ENCODE measurements at places on chromosomes 2 and 18.

DNA sequence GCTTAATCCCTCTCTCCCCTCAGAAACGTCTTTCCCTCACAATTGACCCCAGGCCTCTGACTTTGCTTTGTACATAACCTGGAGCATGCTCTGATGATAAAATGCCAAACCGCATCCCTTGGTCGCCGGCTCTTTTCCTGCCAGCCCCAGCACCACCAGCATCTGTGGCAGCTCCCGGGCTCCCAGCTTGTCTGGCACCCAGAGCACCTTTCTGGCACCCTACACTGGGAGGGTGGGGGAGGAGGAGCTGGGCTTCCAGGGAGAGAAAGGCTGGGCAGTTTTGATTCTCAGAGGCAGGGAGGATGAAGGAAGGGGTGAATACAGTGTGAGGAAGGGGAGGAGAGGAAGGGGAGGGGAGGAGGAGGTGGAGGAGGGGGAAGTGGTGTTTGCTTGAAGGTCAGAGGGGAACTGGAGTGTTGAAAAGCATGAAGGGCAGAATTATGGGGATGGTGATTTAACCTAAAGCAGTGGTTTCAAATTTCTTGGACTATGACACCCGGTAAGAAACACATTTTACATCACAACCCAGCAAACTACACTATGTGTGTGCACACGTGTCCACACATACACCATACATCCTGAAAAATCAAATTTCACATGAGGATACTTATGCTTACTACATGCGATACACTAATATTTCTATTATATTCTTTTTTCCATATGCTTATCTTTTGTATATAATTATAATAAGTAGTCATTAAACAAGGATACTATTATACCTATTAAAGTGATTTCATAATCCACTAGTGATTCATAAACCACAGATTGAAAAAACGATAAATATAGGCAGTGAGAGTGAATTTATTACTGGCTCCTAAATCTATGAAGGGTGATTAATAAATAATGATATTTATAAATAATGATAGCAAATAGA lies 30.0 kb upstream of the IGFBP2 start:
- DNase-seq: no peak

GRCh38 chr18:51621113-51621863 lies 423.8 kb upstream of the MEX3C start:
- DNase-seq: no peak

DNA sequence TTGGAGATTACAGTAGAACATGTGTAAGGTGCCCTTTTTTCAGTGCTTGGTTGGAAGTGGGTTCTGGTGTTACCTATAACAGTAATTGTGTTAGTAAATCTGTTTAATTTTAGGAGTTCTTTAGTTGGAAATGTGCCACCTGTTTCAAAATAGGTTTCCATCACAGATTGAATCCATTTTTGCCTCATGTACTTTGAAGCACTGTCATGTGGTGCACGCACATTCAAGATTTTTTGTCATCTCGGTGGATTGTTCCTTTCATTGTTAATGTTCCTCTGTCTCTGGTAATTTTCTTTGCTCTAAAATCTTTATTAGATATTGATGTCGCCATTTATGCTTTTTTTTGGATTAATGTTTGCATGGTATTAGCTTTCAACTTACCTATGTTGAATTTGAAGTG lies 1.3 kb downstream of the ATP9B start:
- no peak for DNase-seq

DNA sequence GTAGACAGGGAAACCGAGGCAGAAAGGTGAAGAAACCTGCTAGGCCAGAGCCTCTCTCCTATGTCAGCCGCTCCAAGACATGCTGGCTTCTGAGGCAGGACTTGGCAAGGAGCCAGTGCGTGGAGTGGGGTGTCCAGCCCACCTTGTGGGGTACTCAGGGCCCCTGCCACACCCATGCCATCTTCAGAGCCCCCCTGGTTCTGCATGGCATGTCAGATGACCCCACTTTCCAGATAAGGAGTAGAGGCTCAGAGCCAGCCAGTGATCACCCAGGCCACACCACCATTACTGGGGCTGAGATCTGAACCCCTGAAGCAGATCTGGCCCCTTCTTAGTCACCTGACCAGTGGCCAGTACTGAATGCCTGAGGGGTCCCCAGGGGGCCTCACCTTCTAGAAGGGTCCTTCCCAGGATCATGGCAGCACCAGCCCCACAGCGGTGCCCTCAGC lies 14.7 kb downstream of the CROCC2 start:
- DNase-seq: no peak

DNA sequence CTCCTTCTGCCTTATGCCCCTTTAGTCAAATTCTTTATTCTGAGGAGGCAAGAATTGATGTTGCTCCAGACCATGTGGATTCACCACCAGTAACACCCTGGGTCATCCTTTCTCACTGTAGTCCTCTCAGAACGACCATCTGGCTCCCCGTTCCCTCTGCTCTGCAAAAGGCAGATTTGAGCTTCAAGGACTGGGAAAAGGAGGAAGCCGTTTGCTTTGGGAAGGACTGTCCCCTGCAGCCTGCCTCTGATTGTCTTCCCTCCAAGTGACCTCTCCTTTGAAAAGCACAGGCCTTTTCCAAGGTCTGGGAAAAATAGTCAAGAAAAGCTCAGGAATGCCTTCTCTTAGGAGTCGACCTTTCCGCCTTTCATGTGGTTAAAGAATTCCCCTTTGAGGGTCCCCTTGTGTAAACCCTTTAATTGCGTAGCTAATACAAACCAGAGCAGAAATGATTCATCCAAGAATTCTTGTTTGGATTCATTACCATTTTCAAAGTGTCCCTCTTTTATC lies 130.1 kb upstream of the COPS8 start:
- DNase-seq: no peak

DNA sequence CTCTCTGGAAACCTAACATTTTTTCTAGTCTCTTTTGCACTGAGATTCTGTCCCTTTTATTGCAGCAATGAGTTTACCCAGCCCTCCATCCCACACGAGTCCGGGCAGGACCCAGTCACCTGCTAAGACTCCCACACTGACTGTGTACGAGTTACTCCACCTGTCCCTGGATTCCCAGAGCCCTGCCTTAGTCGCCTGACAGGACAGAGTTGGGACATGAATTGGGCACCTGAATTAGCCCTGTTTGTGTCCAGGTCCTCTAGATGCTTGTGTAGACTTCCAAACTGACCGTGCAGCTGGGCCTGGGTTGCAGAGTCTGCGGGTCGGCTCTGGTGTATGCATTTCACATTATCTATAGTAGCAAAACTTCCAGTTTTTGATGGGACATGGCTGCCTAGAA lies 238.7 kb downstream of the VAPA start:
- no peak for DNase-seq

GRCh38 chr2:120862201-120863060 lies 126.8 kb downstream of the GLI2 start:
- no peak for DNase-seq

GRCh38 chr2:60873381-60873780 lies 8.0 kb upstream of the REL start:
- DNase-seq: no peak

DNA sequence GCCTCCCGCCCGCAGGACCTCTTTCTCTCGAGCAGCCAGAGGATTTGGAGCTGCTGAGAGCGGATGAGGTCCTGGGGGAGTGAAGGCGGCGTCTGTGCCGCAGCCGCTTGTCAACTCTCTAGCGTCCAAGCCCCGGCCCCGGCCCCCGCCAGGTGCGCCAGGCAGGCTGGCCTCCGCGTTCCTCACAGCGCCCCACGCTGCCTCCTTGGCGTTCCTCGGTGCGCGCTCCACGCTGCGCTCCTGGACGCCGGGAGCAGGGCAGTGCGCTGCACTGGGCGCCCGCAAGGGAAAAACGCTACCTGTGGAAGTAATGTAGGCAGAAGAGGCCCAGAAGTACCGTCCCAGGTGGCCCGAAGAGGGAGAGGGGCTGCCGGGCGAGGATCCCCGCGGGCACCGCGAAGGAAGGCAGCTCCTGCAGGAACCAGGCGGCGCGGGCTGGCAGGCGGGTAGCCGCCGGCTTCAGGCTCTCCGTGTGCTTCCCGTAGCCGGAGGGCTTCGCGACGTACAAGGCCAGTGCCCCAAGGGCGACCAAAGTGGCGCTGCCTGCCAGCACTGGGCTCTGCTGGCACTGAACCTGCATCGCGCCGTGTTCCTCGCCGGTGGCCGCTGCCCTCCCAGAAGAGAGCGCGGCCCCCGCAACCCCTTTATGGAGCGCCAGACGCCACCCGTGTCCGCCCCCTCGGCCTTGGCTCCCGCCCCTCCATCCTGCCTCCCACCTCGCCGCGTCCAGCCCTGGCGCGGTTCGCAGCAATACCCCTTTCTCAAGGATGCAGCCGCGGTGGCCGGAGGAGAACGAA lies at the start of gene SRD5A2:
Gene SRD5A2, minus strand, starts transcription at position 618 of the 797 bp plus-strand sequence. Its CDS starts 38 bp downstream, at position 580.
- no peak for DNase-seq

DNA sequence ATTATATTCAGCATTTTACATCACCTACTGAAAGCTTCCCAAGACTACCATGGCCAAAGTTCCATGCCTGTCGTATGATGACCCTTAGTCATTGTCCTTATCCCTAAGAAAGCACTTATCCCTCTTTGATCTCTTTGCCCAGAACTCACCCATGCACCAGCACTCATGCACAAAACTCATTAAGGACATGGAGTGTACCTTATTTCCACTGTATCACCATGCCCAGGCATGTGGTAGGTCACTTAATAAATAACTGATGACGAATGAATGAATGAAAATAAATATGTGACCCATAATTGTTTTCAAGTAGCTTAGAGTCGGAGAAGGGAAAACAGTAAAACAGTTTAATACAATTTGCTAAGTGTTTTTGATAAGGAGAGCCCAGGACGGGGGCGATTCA lies 220.1 kb downstream of the IKZF2 start:
- DNase-seq: no peak

- DNase-seq: no peak
Measured at GRCh38 chr2:96233880-96234316, 25.3 kb upstream of the STARD7 start.

GRCh38 chr2:201785135-201785534 lies 4.4 kb upstream of the ALS2 start:
- DNase-seq: no peak

- DNase-seq: no peak
Measured at GRCh38 chr2:29829841-29830240, 91.5 kb downstream of the ALK start.

GRCh38 chr2:16303273-16303577 lies 362.4 kb downstream of the CYRIA start:
- DNase-seq: no peak

DNA sequence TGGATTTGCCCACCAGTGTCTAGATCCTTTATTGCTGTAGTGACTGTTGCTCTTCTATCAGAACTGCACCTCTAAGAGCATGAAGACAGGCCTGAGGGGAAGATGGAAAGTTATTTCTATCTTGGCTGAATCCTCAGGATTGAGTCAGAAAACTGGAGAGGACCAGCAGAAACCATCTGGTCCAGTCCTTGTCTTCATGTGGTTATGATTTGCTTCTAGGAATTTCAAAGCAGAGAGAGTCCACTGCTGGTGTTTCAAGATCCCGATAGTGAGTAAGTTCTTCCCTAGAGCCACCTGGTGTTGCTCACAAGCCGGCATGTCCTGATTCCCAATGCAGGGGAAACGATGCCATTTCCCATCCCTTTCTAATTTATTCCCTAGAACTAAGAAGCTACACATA lies 84.2 kb downstream of the NCKAP5 start:
- DNase-seq: no peak

- no peak for DNase-seq
Measured at GRCh38 chr2:86290596-86291327, 46.7 kb downstream of the REEP1 start.

DNA sequence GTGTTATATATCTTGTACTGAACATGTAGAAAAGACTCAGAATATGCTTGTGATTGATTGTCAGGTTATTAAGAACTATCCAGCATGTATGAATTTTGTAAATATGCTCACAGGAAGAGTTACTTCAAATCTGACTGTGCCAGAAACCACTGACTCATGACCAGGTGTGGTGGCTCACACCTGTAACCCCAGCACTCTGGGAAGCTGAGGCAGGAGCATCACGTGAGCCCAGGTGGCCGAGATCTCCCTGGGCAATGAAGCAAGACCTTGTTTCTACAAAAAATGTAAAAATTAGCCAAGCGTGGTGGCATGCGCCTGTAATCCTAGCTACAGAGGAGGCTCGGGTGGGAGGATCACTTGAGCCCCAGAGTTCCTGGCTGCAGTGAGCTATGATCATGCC lies 126.6 kb downstream of the COMMD1 start:
- DNase-seq: no peak

DNA sequence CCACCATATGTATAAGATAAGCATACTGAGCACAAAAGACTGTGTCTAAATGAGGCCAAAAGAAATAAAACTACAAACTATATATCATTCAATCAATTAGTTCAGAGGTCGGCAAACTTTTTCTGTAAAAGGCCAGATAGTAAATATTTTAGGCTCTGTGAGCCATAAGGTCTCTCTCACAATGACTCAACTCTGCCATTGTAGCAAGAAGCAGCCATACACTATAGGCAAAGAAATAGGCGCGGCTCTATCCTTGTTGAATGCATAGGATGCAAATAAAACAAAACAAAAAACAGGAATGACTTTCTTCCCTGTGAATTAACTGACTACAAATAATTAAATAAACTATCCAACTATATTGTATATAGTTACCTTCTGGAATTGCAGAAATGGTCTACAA lies 8.6 kb upstream of the CCDC88A start:
- DNase-seq: no peak

DNA sequence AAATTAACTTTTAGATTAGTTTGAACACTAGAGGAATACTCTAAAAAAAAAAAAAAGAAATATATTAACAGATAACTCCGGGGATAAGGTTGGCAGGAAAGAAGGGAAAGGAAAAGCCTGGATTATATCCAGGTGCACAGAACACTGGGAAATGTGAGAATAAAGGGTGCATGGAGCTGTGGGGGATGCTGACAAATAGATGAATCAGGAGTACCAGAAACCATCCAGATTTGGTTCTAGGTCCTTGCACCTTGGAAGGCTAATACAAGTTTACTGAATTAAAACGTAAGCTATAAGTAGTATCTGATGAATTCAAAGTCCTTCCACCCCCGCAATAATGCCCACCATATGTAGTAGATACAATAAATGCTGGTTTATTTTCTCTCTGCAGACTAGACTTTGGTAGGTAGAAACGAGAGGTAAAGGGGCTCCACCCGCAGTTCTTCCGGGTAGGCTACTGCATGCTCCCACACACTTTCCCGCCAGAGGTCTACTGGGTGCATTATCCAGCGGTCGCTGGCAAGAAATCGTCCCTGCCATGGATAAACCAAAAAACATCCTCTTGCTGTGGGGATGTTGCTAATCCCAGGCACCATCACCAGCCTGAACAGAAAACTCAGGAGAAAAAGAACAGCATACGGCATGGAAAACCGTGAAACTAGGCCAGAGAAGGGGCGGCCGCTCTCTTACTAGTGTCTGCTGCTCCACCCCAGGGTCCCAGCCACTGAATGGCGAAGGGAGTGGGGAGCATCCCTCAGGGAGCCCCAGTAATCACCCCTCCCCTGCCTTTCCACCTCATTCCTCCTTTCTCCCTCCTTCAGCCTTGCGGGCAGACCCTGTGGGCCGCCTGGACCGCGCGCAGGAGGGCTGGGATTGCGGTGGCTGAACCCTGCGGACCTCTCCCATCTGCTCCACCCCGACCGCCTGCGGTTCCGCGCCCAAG lies 1.5 kb downstream of the CNRIP1 start:
- no peak for DNase-seq

- DNase-seq: no peak
Measured at GRCh38 chr2:214005337-214005736, 405.5 kb upstream of the VWC2L start.

Data from stimulated activated CD8-positive, alpha-beta memory T cell treated with anti-CD3 and anti-CD28 coated beads, Interleukin-2, amount 100 ng/mL, for 1 hour (primary cell).